B cell (primary cell): ENCODE measurements at places on chromosomes 4 and X.
A peak's percentile ranks its signal among the peaks of the same experiment; 100 is the strongest.

DNA sequence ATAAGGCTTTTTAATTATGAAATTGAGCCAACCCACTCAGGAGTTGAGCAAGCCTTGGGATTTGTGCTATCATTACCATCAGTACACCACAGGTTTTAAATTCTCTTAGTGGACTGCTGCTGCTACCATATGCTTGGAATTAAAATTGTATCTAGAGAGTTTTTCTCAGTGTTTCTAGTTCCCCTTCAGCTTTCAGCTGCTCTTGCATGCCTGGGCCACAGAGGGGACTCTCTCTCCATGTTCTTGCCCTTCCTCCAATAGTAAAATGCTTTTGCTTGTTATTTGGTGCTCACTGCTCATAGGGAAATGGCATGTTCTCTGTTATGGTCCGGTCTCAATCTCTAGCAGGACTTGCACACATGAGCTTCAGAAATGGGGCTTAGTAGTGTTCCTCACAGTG, 101.9 kb downstream of the IGSF1 start:
- no peak for DNase-seq

DNA sequence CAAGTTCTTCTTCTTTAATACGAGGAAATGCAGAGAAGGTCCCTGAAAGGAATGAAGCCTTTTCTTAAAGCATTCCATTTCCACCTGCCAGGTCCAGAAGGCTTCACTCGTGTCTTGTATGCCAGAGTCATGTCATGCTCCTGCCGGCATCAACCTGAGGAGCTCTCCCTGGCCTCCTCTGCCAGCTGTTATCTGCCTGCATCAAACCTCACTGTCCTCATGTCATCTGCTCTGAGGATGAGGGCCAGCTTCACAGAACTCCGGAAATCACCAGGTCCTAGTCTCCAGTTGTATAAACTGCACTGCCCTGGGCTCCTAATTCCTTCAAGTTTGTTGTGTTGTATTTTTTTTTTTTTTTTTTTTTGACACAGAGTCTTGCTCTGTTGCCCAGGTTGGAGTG, 20.0 kb upstream of the S100G start:
- no peak for DNase-seq

GRCh38 chr4:187480146-187481145, 515.1 kb upstream of the ZFP42 start:
- DNase-seq, result no peak

DNA sequence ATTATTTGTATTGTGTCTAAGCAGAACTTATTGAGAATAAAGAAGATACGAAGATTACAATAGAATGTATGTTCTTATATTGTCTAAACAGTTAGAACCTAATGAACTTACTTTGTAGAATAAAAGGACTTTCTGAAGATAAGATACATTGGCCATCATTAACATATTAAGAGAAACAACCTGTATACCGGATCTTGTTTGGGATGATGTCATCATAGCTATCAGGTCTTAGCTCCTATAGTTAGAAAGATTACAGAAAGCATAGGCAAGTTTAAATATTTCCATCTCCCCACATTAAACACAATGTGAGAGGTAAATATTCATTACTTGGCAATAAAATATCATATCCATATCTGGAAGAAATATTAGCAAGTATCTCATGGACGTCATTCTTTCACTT, 282.3 kb downstream of the PACRGL start:
- DNase-seq, result no peak

DNA sequence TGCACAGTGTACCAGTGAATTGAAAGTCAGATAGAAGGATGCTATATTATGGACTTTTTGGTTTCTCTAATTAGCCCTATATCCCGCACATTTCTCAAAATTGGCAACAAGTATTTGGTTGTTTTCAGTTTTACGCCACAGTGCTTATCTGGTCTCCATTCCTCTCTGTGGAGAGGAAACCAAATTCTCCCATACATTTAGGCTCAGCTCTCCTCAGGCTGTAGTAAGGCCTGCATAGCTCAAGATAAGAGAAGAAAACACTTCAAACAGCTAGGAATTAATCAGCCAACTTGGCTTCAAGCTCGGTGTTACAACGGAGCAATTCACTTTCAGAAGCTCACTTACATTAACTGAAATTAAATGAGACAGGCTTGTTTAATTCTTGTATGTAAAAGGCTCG, 263.2 kb downstream of the PDHA2 start:
- no peak for DNase-seq

DNA sequence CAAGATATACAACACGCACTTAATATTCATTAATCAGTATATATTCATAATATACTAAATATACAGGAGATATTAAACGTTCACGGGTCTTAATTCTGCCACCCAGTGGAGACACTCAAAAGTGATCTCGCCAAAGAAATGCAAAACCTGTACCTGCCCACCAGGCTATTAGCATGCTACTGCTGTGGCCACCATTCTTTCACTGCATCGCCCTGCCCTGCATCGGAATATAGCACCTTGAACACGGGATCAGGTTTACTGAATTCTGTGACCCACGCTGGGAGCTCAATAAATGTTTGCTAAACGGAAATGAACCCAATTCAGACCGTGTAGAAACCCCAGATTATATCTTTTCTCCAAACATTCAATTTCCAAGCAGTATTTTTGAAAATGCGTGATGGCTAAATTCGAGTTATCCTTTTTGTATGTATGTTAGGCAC, 840 bp upstream of the CLCN3 start:
- DNase-seq, result peak; percentile 86

GRCh38 chr4:40563401-40563800, 66.3 kb downstream of the RBM47 start:
- DNase-seq, result no peak

DNA sequence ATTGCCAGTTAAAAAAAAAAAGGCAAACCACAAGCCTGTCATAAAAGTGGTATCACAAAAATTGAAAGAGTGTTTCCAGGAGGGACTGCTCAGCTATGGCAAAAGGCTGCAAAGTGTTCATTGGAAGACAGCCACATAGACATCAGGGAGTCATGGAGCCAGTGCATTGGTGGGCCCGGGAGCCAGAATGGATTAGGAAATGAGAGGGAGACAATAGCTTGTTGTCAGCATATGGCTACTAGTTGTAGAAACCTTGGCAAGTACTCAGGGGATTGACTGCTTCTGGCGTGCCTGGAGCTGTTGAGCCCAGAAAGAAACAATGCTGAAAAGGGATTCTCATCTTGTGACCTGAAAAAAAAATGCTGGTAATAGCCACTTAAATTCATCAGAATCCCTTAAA, 5.0 kb downstream of the GAR1 start:
- no peak for DNase-seq

DNA sequence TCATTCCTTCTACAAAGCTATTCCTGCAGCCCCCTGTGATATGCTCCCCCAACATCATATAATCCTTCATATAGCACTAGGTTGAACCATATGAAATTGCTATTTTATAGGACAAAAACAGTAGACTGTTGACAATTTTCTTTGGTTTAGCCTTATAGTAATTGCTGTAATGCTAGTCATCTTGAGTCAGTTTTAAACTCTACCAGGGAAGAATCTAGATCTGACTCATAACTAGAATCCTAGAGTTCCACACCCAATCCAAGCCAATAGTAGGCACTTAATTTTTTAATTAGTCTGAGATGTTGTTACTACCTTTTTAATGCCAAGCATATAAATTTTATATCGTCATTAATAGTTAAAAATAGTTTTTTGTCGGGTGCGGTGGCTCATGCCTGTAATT, 136.8 kb downstream of the CHRNA9 start:
- DNase-seq, result no peak

- DNase-seq, result no peak
Measured at GRCh38 chr4:92830771-92831170, 527.0 kb downstream of the GRID2 start.

DNA sequence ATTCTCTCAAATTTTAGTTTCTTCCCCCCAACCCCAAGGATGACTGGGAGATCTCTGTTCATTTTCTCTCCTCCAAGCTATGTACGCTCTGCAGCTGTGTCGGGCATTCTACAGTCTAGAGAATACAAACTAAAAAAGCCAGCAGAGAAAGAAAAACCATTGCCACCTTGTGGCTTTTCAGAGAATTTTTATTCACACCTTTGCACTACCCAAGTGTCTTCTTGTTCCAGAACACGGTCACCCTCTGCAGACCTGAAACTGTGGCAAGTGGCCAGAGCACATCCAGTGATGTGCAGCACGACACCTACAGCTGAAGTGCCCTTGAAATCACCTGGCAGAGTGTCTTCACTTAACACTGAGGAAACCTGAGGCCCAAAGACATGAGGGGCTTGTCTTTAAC, 68.6 kb downstream of the CHST7 start:
- DNase-seq, result peak; percentile 13

DNA sequence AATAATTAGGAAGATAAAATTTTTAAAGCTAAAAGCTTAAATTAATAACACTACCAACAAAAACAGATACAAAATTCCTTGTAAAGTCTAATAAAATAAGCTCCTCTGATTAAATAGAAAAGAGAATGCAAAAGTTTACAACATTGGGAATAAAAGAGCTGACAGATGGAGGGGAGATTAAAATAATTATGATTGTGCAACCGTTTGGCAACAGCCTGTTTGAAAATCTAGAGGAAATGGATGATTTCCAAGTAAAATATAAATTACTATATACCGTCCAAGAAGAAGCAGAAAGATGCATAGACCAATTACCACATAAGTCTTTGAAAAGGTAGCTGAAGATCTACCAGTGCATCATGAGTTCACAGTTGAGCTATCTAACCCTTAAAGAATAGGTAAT, 46.4 kb upstream of the VBP1 start:
- no peak for DNase-seq

DNA sequence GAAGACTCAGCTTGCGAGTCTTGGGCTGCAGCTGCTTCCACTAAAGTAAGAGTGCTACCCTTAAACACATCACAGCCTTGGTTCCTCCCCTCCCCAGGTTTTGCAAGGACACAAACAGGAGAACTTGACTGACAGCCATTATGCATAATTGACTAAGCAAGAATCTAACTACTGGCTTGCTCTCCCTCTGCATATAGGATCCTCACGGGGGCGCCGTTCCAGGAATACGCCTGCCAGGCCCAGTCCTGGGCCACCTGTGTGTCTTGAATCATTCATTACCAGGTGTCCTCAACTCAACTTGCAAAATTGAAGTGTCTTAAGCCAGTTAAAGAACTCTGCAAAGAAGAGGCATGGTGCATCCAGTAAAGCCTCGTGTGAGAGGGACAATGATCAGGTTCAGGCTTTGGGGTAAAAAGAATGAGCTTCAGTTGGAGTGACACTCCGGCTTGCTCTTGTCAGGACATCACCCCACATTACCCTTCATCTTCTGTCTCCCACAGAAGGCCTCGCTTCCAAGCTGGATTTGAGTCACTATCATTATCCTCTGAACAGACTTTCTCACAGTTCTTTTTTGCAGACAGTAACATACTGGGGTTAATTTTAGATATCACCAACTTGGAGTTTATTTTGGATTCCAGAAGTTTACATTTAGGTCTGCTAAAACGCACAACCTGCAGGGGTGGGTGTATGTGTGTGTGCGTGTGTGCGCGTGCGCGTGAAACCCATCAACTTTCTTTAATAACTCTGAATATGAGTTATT, 273.5 kb upstream of the HS3ST1 start:
- DNase-seq, result no peak

DNA sequence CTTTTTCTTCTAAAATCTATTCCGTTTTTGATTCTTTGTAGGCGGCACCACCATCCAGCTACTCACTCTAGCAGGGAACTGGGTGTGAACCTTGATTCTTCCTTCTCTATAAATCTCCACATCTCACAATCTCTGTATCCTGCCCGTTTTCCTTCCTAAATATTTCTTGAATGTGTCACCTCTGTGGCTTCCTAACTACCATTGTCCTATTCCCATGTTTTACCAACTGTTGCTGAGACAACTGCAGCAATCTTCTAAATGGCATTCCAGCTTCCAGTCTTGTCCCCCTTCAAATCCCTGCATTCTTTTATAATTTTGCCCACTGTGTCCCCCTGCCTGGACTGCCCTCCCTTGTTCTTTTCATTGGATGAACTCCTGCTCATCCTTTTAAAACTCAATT, 641.3 kb downstream of the RPA4 start:
- no peak for DNase-seq

DNA sequence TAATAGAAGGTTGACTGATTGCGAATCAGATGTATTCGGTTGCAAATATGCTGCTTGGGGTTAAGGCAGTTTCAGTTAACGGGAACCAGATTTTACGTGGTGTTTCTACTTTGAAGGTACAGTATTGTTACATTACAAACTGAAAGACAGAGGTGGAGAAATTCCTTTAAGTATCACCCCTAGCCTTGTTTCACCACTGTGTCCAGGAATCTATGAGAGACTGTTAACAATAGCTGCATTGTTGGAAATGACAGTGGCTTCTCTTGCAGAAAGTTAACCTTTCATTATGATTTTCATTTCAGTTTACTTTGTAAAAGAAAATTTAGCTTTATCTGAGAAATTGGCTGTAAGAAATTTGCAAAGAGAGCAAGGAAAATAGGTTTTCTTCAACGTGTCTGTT, 2.6 kb downstream of the CDKL5 start:
- no peak for DNase-seq

DNA sequence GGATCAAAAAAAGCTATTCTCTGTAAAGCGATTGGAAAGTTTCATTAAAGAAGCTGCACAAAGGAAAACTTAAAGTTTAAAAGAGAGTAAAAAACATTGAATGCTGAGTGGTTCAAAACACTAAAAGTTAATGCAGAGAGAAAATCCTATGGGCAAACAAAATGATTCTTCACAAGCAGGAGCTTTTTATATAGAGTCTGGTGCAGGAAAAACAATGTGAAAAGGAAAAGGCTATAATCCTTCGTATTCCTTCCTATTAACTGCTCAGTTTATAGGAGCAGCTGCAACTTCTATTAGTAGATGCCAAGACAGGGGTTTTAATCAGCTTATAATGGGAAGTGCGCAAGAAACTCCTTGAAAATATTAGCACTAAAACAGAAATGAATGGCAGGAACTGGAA, 100.7 kb downstream of the PDGFC start:
- no peak for DNase-seq

- no peak for DNase-seq
Measured at GRCh38 chrX:118574666-118575065, 79.1 kb downstream of the DOCK11 start.

DNA sequence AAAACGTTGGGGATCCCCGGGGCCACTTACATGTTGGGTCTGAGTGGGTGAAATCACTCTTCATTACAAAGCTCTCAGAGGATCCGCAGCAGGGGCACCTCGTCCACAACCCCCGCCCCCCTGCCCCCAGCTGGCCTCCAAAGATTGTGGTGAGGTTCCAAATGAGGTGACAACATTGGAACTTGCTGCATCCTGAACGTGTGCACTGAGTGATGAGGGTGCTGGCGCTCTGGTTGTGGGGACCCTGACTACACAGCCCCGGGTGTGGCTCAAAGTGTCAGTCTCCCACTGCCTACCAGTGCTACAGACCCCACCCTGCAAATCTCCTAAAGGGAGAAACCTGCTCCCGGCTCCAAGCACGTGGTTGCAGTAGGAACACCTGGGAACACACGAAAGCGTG, 111.9 kb downstream of the PHKA2 start:
- DNase-seq, result no peak

DNA sequence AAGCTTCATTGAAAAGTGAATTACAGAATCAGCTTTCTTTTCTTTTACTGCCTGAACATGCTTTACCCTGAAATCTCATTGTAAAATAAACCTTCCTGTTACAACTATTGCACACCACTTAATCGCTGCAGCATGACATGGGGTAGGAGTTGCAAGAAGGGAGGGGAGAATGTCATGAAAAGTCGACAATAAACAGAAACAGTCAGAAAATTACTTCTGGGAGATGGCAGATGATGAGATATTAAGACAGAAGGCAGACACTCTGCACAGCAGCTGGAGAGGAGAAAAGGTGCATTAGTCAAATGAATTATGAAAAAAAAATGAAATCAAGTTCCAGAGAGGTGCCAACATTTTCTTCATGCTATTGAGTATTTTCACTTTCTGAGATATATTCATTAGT, 287.7 kb downstream of the PCDH7 start:
- DNase-seq, result no peak
